ENCODE measurements at places on chromosomes 11 and 22. TPM values are rescaled to one million over a fixed set of nuclear protein-coding genes. Genes with fewer than 3 reads are reported as not detected.

The DGCR2 gene
- total RNA-seq = 37.0 TPM

The NLRP6 gene
- 0.66 TPM for total RNA-seq

The PTPN5 gene
- 1.5 TPM for total RNA-seq

The CDC42EP2 gene
- 20.9 TPM for total RNA-seq

The LMO1 gene
- total RNA-seq = not detected

The APOBEC3F gene
- 9.4 TPM for total RNA-seq

The NXPE4 gene
- 0.33 TPM for total RNA-seq

The MRGPRX4 gene
- total RNA-seq = not detected

The APOL5 gene
- total RNA-seq = not detected

GRCh38 chr11:33256031-33256812 is 959 bp upstream of the HIPK3 start:
- DNase-seq = no peak

DNA sequence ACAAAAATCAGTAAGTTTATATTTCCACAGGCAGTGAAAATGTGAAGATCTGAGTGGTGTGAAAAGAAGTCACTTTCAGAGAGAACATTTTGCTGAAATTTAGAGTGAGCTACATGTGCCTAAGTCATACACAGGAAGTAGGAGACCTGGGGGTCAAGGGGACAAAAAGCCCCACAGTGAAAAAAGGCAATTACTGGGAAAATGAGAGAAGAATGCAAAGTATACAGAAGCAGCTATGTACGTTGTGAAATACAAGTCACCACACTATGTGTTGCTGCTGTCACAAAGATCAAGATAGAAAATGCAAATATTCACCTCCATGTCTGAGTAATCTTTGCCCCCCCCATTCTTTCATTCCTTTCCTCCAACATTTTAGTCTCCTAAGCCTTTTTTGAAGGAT is 21.6 kb upstream of the SESN3 start:
- DNase-seq = no peak

GRCh38 chr11:1844221-1845094 is 5.7 kb downstream of the TNNI2 start:
- DNase-seq = no peak

DNA sequence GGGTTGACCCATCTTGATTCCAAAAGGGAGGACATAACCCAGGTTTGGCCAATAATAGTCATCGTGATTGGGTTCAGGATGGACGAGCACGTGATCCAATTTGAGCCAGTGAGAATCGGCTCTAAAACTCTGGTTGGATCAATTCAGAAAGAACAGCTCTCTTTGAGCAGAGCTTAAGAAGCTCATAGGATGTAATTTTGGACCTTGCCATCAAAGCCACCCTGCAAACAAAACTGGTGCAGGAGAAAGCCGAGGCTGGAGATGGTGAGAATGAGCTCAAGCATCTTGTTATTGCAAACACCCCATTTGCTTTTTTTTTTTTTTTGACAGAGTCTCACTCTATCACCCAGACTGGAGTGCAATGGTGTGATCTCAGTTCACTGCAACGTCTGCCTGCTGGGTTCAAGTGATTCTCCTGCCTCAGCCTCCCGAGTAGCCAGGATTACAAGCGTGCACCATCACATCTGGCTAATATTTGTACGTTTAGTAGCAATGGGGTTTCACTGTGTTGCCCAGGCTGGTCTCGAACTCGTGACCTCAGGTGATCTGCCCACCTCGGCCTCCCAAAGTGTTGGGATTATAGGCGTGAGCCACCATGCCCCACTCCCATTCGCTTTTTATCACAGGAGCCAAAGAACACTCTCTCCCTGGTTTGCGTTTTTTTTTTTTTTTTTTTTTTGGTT is 13.8 kb upstream of the MIAT start:
- DNase-seq = no peak

DNA sequence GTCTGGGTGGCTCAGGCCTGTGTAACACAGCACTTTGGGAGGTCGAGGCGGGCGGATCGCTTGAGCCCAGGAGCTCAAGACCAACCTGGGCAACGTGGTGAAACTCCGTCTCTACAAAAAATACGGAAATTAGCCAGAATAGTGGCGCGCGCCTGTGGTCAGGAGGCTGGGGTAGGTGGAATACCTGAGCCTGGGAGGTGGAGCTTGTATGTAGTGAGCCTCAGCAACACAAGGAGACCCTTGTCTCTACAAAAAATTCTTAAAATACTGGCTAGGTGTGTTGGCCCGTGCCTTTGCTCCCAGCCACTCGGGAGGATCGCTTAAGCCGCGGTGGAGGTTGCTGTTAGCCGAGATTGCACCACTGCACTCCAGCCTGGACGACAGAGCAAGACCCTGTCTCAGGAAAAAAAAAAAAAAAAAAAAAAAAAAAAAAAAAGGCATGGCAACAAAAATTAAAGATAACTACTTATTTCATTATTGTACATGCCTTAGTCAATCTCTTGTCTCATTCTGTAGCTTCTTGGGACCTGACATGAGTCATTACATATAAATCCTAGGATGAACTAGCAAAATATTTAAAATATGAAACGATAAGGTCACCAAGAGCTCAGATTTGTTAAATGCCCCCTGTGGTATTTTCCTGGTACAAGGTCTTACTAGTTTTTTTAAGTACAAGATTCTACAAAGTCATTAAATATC is 1.1 kb downstream of the TAF1D start:
- no peak for DNase-seq

DNA sequence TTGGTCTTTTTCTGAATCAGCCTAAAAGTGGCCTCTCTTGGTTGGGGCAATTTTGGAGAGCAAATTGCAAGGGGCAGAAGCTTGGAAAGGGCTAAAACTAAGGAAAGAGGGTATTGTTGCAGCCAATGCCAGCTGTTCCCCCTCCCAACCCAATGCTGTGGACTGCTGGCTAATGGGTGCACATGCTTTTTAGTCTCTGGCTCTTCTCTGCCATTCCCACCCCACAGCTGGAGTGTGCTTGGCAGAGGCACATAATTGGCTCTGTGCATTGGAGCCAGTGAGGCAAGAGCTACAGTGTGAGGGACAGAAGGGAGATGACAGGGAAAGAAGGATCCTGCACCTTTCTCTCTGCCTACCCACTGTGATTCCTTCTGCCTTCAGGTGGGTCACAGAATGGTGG is 140.0 kb downstream of the NECTIN1 start:
- no peak for DNase-seq

- no peak for DNase-seq
These were observed 19.5 kb upstream of the RASSF10 start for GRCh38 chr11:12989428-12990161.

GRCh38 chr11:118899296-118899688 is 15.6 kb downstream of the CXCR5 start:
- peak; percentile 74 for DNase-seq

DNA sequence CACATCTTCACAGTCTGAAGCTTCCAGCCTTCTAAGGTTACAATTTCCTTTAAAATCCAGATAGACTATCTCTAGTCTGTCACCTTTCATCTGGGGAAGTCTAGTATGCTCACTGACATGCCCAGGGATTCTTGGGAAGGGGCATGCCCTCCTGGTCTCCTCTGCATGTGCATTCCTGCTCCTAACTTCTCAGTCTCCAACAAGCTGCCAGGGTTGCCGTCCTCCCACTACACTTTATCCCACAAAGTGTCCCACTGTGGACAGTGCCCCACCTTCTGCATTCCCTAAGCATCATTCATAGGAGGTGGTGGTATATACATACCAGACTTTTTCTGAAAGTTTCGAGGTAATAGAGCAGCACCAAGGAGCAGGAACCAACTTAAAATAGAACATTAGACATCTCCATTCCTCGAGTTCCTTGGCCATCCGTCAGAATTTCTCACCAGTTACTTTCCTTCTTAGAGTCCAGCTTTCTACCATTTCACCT is 28.7 kb downstream of the EIF3F start:
- peak; percentile 27 for DNase-seq

- no peak for DNase-seq
These were observed 361.3 kb downstream of the GRM5 start for GRCh38 chr11:88704485-88704884.

- no peak for DNase-seq
These were observed 386.3 kb downstream of the AASDHPPT start for GRCh38 chr11:106463796-106464201.

- peak; percentile 96 for DNase-seq
These were observed 11.1 kb downstream of the GRK2 start for GRCh38 chr11:67277231-67277961.

- DNase-seq = no peak
These were observed 3.2 kb downstream of the EHF start for GRCh38 chr11:34624069-34624468.

GRCh38 chr22:38760477-38761201 is 4.8 kb upstream of the SUN2 start:
- no peak for DNase-seq

- DNase-seq = no peak
These were observed 51.4 kb downstream of the PKNOX2 start for GRCh38 chr11:125215976-125216375.

DNA sequence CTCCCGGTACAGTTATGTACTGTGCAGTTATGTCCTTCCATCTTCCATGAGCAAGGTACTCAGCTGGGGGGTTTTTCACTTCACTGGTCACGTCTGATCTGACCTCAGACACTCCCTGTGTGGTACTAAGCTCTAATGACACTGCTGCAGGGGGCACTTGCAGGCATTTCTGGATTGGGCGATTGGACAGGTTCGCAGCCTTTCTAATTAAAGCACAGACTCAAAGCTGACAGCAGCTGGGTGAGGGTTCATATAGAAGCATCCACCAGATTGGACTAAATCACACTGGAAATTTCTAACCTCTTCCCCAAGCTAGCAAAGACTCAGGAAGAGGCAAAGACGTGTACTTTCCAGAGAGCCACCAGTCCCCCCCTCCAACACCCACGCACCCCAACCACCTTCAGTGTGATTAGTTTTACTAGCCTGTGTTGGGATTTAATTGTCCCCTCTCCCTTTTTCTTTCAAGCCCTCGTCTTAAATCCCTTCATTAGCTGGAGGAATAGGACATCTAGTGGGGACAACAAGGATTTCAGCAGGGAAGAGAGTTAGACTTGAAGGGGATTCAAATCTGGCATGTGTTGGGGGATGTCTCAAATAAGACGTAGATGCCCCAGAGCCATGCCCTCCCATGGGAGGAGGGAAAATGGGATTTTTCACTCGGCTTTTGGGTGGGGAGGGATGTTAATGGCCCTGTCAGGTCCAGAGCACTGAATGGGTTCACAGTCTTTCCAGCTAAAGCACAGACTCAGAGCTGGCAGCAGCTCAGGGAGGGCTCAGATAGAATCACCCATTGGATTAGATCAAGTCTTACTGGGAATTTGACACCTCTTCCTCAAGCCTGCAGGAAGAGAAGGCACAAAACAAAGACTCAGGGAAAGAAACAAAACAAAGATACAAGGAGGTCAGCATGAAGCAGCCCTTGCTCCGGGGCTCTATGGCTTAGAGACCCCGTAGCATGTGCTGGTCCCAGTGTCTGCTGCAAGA is 10.9 kb downstream of the INS start:
- no peak for DNase-seq

DNA sequence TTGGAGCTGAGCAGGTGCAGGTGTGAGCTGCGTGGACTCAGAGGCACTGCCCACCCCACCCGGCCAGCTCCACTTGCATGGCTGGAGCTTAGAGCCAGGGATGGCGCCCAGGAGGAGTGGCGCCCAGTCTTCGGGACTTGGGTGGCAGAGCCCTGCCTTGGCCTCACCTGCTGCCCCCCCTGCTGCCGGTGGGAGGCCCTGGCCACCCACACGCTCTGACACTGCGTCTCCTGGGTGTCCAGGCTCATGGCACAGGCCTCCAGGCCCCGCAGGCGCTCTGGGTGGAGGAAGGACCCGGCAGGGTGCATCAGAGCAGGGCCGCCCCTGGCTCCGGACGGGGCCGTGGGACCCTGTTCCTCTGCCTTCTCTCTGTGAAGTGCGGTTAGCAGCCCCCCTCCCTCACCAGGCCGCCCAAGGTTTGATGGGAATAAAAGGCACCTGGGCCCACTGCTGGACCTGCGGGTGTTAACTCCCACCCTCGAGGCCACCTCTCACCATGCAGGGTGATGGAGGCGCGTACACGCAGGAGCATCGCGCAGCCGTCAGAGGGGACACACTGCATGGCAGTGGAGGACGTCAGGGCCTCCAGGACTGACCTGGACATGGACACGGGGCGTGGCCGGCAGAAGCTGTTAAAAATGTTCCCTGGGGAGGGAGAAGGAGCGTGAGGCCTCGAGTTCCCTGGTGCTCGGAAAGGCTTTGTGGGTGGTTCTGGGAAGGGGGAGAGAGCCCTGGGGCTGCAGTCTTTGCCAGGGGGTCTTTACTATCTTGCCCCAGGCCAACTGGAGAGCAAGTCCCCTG is 11.8 kb downstream of the IL17REL start:
- DNase-seq = peak; percentile 74
